CD4-positive, CD25-positive, alpha-beta regulatory T cell (primary cell): ENCODE measurements at places on chromosomes 4 and X. TPM values are rescaled to one million over a fixed set of nuclear protein-coding genes. Genes with fewer than 3 reads are reported as not detected.

DNA sequence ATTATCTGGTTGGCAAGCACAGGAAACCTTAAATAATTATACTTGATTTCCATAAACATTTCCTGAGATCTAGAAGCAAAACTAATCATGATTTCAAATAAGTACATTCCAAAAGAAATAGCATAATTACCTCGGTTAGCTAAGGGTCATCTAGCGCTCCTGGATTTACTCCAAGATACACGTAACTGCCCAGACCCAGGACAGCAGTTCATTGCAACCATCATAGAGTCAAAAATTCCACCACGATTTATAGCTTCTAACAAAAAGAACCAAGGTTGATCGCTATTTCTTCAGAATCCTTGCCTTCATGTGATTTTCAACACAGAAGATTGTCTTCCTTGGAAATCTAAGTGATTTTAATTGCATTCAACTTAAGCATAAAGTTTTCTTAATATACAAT, 1235.5 kb upstream of the TENM3 start:
- no peaks in the 10 kb centered on the region for H3K4me1 ChIP-seq
- no peak overlapping the region for H3K4me3 ChIP-seq
- no peak for DNase-seq
- H3K27me3 ChIP-seq = no peaks in the 10 kb centered on the region

GRCh38 chrX:137428766-137429591, 136.9 kb upstream of the ZIC3 start:
- H3K27ac ChIP-seq = no peak overlapping the region
- DNase-seq = no peak
- H3K4me3 ChIP-seq = no peak overlapping the region
- peaks cover 12% of the 10 kb centered on the region for H3K27me3 ChIP-seq

GATA1 gene
- 0.67 TPM for total RNA-seq

GRCh38 chr4:154349829-154350228, 141.8 kb downstream of the DCHS2 start:
- no peak overlapping the region for H3K4me3 ChIP-seq
- DNase-seq = no peak
- no peak overlapping the region for H3K27ac ChIP-seq
- no peaks in the 10 kb centered on the region for H3K4me1 ChIP-seq

TLR2 gene
- total RNA-seq = 1.4 TPM

DNA sequence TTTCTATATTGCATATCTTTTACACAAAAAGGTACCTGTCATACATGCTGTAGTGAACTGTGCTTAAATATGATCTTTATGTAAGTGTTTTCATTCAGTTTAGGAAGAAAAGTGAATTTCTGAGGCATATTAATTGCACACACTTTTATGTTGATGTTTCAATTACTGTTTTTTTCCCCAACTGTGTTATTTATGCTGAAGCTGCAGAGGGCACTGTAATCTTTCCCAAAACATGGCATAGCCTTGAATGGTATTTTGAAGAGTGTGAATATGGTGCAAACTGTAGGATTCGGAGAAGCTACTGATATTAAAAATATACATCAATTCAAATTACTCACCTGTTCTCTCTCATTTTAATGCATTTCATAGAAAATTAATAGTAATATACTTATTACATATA, 6.0 kb upstream of the CENPE start:
- no peak for DNase-seq
- no peaks in the 10 kb centered on the region for H3K36me3 ChIP-seq
- H3K4me3 ChIP-seq = no peak overlapping the region
- H3K4me1 ChIP-seq = peaks cover under 1% of the 10 kb centered on the region

DNA sequence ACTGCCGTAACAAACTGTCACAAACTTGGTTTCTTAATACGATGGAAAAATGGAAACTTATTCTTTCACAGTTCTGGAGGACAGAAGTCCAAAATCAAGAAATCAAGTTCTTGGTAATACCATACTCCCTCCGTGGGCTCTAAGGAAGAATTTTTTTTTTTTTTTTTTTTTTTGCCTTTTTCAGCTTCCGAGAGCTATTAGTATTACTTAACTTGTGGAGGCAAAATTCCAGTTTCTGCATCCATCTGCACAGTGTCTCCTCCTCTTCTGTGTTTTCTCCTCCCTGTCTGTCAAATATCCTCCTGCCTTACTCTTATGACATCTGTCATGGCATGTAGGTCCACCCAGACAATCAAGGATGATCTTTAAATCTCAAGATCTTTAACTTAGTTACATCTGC, 426.6 kb downstream of the SPRY1 start:
- no peak overlapping the region for H3K27ac ChIP-seq
- no peaks in the 10 kb centered on the region for H3K36me3 ChIP-seq
- no peak for DNase-seq
- H3K4me3 ChIP-seq = no peak overlapping the region

DNA sequence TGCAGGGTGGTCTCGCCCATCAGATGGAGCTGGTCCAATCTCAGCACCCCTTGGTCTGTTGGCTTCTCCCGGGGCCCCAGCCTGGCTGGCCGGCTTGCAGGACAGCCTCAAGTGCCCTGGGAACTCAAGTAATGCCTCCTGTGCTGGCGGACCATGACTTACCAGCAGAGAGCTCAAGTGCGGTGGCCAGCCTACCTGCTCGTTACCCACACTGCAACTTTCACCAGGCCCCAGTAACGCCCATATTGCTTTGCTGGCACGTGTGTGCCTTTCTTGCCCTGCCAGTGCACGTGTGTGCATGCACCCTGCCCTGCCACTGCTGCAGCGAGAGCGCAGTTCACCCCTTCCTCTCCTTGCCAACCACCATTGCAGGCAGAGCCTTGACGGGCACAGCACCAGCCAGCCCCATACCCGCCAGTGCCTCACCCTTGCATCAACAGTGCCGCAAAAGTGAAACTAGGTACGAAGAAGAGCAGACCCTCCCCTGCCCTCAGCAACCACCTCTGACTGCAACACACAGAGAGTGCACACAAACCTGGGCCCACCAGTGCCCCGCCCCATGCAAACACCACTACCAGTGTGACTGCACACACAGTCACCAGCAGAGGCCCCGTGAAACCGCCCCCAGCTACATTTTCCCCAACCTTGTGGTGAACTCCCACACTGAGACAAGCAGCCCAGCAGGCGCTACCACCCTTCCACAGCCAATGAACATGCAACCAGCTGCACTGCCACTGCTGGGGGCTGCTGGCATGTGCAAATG, 88.9 kb upstream of the POU3F4 start:
- H3K27ac ChIP-seq = no peak overlapping the region
- no peak overlapping the region for H3K4me3 ChIP-seq
- no peaks in the 10 kb centered on the region for H3K27me3 ChIP-seq

CENPVL2 gene
- total RNA-seq = not detected

DNA sequence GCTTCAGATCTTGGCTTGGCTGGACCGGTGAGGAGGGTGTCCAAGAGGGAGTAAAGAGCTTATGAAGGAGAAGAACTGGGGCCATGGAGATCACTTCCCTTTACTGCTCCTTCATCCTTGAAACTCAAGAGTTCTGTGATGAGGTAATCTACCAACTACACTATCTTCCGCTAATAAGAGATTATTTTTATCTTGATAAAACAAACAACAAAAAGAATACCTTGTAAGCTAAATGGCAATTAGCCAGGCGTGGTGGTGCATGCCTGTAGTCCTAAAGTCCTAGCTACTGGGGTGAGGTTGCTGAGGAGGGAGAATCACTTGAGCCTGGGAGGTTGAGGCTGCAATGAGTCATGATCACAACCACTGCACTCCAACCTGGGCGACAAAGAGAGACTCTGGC, 47.4 kb downstream of the HAUS3 start:
- no peak overlapping the region for H3K27ac ChIP-seq
- H3K4me3 ChIP-seq = no peak overlapping the region
- H3K27me3 ChIP-seq = no peaks in the 10 kb centered on the region
- H3K36me3 ChIP-seq = no peaks in the 10 kb centered on the region

DNA sequence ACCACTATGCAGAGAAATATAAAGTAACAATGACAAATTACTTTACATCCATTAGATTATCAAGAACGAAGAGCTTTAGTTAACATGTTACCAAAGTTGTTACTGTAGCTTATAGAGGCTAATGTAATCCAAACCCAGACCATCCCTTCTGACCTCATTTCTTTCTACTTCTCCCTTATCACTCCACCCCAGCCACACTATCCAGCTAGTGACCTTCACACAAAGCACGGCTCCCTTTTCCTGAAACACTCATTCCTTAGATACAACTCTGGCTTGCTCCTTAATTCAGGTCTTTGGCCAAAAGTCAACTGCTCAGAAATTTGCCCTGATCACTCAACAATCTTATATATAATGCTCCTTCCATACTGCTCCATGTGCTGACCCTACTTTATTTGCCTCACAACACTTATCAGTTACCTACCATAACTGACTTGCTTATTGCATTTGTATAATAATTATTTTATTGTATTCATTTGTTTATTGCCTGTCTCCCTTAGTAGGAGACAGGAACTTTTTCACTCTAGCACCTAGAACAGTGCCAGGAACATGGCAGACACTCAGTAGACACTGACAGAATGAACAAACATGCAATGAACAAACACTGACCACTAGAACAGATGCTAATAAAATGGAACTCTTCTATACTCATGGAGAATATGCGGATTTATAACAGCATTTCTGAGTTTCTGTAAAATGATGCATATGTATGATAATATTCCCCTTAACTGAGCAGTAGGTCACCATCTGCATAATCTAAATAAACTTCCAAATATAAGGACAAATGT, 67.6 kb downstream of the EIF4E start:
- no peaks in the 10 kb centered on the region for H3K4me1 ChIP-seq
- no peaks in the 10 kb centered on the region for H3K27me3 ChIP-seq
- H3K36me3 ChIP-seq = no peaks in the 10 kb centered on the region
- H3K27ac ChIP-seq = no peak overlapping the region

- H3K4me3 ChIP-seq = no peak overlapping the region
- H3K4me1 ChIP-seq = no peaks in the 10 kb centered on the region
- no peaks in the 10 kb centered on the region for H3K27me3 ChIP-seq
- no peaks in the 10 kb centered on the region for H3K36me3 ChIP-seq
- no peak overlapping the region for H3K27ac ChIP-seq
Observed at GRCh38 chr4:129822701-129823100, 726.7 kb downstream of the C4orf33 start.

CLDN22 gene
- total RNA-seq = not detected

- peaks cover 12% of the 10 kb centered on the region for H3K27me3 ChIP-seq
- H3K36me3 ChIP-seq = no peaks in the 10 kb centered on the region
- H3K27ac ChIP-seq = no peak overlapping the region
Observed at GRCh38 chr4:118032691-118033090, 1.6 kb upstream of the NDST3 start.

DNA sequence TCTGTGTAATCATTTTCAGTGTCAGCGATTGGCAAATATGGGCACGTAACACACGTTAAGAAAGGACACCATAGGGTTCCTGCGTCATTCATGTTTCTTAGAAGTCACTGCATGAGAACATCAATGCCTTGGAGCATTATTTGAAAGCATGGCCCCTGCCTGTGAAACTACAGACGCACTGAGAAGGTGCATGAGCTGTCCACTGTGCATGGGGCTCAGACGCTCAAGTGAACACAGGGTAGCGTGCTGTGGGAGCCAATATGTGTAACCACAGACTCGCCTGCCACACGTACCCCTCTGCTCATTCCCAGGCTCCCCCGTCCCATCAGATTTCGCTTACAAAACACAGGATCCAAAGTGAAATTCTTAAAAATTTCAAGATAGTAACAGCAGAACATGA, 6.5 kb downstream of the PPP2R2C start:
- H3K4me3 ChIP-seq = no peak overlapping the region
- H3K27me3 ChIP-seq = peaks cover 19% of the 10 kb centered on the region
- H3K4me1 ChIP-seq = no peaks in the 10 kb centered on the region
- no peaks in the 10 kb centered on the region for H3K36me3 ChIP-seq

- H3K36me3 ChIP-seq = peaks cover 4% of the 10 kb centered on the region
- no peaks in the 10 kb centered on the region for H3K4me1 ChIP-seq
- no peak overlapping the region for H3K4me3 ChIP-seq
- no peak overlapping the region for H3K27ac ChIP-seq
- no peaks in the 10 kb centered on the region for H3K27me3 ChIP-seq
Observed at GRCh38 chr4:147847751-147848590, 116.1 kb downstream of the ARHGAP10 start.

GRCh38 chr4:25654031-25654970, 1.4 kb upstream of the SLC34A2 start:
- H3K36me3 ChIP-seq = no peaks in the 10 kb centered on the region
- DNase-seq = no peak
- H3K4me3 ChIP-seq = no peak overlapping the region
- H3K4me1 ChIP-seq = no peaks in the 10 kb centered on the region

GAGE2A gene
- not detected for total RNA-seq

DNA sequence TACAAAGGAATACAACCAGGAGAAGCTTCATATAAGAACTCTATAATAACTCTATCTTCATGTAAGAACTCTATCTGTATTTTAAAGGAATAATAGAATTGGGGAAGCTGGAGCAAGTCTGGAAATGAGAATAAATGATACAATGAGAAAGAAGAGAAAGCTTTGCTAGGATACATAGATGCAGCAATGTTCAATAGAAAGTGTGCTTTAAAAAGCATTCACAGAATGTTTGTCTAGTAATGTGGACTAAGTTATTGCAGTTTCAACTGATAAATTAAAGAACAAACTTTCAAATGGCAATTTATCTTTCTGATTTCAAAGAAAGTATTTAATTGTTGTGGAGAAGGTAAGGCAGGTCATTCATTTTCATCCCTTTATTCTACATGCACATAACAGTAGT, 104.9 kb downstream of the TTC29 start:
- H3K4me3 ChIP-seq = no peak overlapping the region
- H3K4me1 ChIP-seq = no peaks in the 10 kb centered on the region
- DNase-seq = no peak
- H3K36me3 ChIP-seq = no peaks in the 10 kb centered on the region
- H3K27me3 ChIP-seq = peaks cover under 1% of the 10 kb centered on the region
- no peak overlapping the region for H3K27ac ChIP-seq

- peaks cover 3% of the 10 kb centered on the region for H3K4me1 ChIP-seq
- H3K4me3 ChIP-seq = no peak overlapping the region
- DNase-seq = no peak
- H3K36me3 ChIP-seq = peaks cover 11% of the 10 kb centered on the region
Observed at GRCh38 chr4:39729557-39729956, 31.6 kb downstream of the UBE2K start.

DNA sequence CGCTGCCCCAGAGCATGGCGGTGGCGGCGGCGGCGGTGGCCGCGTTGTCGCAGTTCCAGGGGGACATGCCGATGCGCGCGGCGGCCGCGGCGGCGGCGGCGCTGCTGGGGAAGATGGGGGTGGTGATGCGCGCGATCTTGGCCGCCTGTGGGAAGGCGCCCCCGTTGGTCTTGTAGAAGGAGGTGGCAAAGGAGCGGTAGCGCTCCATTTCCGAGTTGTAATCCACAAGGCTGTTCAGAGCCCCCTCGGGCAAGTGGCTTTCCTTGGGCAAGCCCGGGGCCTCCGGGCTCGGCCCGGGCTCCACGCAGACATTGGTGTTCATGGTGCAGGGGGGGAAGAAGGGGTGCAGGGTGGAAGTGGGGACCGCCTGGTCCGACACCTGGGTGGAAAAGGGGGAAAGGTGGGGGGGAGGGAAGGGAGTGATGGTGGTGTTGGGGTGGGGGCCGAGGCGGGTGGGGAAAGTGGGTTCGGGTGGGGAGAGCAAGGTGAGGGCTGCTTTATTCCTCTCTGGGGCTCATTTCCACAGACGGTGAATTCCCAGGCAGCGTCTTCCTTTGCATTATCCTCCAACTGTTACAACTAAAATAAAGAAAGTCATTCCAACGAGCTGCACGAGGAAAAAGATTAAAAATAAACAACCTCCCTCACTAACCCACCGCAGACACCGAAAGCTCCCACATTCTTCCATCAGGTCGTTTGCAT, 3.1 kb downstream of the CXXC4 start:
- peaks cover 37% of the 10 kb centered on the region for H3K27me3 ChIP-seq
- no peak for DNase-seq
- H3K4me3 ChIP-seq = no peak overlapping the region
- H3K36me3 ChIP-seq = no peaks in the 10 kb centered on the region
- peaks cover 15% of the 10 kb centered on the region for H3K4me1 ChIP-seq
- no peak overlapping the region for H3K27ac ChIP-seq
